ENCODE measurements at places on chromosomes 4 and X.

DNA sequence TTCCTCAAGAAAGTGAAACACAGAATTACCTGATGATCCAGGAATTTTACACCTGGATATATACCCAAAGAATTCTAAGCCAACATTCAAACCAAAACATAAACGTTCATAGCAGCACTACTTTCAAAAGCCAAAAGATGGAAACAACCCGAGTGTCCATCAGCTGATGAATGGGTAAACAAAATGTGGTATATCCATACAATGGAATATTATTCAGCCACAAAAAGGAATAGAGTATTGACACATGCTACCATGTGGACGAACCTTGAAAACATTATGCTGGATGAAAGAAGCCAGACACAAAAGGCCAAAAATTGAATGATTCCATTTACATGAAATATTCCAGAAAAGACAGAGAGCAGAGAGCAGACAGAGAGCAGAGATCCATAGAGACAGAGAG, 52.0 kb downstream of the IRF2 start:
- DNase-seq = no peak

- DNase-seq = no peak
These were observed 183.6 kb upstream of the ARSJ start for GRCh38 chr4:114163051-114163450.

DNA sequence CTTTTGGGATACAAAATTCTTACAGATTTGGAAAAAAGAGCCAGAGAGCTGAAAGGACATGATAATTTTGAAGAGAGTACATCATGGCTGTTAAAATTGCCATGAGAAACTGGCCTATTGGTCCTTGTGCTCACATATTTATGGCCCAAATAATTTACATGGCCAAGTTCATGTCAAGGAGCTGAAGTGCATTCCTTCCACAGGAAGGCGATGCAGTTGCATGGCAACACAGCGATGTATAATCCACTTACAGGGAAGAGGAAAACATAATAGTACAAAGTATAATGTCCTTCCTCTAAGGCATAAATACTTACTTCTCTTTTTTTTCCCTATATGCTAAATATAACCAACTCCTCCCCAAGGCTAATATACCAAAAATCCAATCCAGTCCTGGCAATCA, 914.5 kb upstream of the AGA start:
- no peak for DNase-seq

DNA sequence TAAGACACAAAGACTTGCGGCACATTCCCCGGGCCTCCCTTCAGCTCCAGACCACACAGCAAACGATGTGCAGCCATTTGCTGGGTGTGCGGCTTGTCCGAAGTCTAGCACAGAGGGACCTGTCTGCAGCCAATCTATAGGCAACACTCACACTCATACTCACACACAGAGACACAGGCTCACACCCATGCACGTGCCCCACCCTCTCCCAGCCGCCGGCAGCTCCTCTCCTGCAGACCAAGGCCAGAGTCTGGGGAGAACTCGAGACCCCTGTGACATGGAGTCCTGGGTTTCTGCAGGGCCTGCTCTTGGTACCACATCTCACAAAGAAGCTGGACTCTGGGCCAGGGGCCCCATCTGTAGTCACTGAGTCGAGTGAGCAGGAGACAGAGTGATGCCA, 245.4 kb upstream of the PSAPL1 start:
- no peak for DNase-seq

DNA sequence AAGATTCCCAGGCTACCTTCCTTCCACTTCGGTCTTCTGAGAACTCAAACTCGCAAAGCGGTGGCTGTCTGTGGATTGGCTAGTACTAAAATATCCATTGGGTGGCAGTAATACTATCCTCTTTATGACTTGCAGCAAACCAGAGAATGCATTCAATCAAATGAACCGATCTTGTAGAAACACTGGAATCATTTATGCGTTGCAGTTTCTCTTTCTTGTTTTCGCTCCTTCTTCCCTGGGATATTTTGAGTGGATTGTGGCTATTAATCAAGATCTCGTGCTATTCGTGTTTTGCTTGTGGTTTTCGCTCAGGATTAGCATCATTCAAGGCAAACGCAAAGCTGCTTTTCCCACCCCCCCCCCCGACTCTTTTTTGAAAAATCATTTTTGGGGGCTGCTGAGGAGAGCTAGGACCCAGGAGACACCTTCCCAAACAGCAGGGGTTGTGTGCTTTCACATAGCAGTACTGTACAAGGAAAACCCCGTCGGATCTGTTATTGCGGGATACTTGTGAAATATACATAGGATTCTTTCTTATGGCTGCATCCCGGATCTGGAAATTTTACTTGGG, at the start of gene IL1RAPL1:
IL1RAPL1 (plus strand) TSS at position 466 of the 571 bp plus-strand sequence.
- no peak for DNase-seq

GRCh38 chrX:69277369-69277990, 112.2 kb upstream of the PJA1 start:
- DNase-seq = no peak

- DNase-seq = no peak
These were observed 94.9 kb downstream of the MGST2 start for GRCh38 chr4:139760567-139760966.

- no peak for DNase-seq
These were observed 12.5 kb upstream of the ART3 start for GRCh38 chr4:76061982-76062381.

DNA sequence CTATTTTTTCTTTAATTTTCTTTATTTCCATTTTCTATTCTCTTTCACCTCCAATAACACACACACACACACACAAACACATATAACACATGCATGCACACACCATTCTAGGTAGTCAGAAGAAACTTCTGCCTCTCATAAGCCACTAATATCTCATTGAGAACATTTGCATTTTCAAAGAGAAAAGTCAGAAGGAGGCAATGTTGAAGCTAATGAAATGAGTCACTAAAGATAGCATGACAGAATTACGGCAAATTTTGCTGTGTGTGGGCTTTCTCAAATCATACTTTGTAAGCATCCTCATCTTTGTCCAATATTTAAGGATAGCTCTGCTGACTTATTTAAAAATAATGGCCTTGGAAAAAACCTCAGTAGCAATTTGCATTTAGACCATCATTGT, 291.3 kb downstream of the GUCY2F start:
- DNase-seq = no peak

- no peak for DNase-seq
These were observed 55.3 kb downstream of the TMEM131L start for GRCh38 chr4:153521478-153521877.

DNA sequence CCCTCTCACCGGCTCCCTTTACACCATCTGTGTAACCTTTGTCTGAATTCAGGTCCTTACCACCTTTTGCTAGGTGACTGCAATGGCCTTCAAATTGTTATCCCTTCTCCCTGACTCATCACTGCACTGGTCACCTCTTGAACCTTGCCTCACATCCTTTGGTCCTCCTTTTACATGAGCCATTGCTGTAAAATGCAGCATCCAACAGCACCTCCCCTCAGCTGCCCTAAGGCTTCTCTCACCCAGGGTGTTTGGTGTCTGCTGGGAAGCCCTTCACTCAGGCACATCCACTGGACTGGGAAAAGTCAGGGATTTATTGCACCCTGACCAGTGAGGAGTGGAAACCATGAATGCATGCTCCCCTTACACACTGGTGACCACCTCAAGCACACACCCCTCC, 192.5 kb upstream of the GATB start:
- no peak for DNase-seq

- no peak for DNase-seq
These were observed 176.6 kb downstream of the NR3C2 start for GRCh38 chr4:148265627-148266026.

GRCh38 chr4:165563851-165564250, 185.0 kb downstream of the CPE start:
- no peak for DNase-seq

- no peak for DNase-seq
These were observed 311.6 kb downstream of the PDGFC start for GRCh38 chr4:156659983-156660382.

- DNase-seq = no peak
These were observed 10.6 kb upstream of the PUDP start for GRCh38 chrX:7158468-7158990.

DNA sequence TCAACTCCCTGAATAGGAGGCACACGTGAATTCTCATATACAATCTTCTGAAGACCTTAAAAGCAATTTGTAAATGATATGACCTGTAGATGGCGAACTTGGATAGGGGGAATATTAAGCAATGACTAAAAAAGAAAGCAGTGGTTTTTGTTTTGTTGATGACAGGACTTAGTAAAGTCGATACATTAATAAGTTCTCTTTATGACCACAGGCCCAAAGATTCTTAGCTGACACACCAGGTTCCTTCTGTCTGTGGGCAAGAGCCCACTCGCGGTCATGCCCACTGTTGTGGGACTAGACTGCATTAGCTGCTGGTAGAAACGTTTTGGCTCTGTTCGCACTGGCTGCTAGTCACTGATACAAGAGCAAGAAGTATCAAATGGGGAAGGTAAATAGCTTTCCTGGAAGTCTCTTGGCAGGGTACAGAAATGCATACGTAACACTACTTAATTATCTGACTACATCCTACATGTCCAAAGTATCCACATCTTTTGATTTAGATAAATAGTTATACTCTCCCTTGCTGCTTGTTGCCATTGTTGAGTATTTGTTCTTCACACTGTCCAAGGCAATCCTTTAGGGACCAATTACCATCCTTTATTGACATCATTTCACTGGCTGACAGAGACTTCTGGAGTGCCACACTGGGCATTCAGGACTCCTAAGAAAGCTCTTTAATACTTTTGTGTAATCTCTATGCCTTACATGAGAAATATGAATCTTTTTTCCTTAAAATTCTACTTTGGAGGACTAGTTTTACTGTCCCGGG, 31.0 kb downstream of the ALPK1 start:
- DNase-seq = no peak

DNA sequence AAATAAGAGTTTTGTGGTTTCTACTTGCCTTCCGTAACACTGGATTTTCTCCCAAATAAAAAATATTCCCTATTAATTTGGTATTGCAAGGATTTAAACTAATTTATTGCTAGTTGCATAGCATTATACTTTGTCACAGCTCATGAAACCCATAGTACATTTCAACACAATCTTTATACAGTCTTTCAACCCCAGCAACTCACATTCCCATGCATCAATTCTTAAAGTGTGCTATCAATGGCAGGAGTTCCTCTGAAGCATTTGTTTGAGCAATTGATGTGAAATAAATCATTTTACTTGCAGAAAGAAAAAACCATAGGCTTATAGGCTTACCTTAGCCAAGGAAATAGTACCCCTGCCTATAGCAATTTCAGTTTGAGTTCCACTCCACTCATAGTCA, 251.9 kb downstream of the PAPSS1 start:
- no peak for DNase-seq

- DNase-seq = peak; percentile 31
These were observed at the start of gene COL25A1 for GRCh38 chr4:109302361-109303139. Gene COL25A1, minus strand, starts transcription at chr4:109302658.

- no peak for DNase-seq
These were observed 113.5 kb downstream of the PRKX start for GRCh38 chrX:3599802-3600430.

DNA sequence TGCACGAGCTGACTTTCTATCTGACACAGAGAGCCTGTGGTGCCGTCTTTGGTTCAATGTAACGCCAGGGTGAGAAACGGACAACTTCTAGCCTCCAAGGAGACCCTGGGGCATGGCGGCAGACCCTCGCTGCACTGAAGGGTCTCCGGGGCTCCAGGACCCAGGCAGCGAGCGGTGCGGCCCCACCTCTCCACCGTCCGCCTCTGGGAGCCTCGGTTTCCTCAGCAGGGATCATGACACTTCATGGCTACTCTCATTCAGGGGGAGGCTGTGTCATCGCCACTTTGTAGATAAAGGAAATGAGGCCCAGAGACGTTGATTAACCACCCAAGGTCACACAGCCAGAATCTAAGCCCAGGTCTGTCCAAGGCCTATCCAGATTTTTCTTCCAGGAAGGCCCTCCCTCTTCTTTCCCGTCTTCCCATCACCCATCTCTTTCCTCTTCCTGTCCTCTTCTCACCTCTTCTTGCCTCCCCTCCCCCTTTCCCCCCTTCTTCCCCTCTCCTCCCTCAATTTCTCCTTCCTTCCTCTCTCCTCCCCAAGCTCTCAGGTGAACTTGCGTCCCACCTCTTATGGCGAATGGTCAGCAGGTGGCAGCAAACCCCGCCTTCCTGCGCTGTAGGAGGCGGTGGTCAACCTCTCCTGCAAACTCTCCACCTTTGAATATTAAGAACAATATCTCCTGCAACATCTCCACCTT, 69.3 kb upstream of the HMX1 start:
- no peak for DNase-seq

GRCh38 chr4:122514671-122515070, 58.1 kb upstream of the IL2 start:
- DNase-seq = no peak

GRCh38 chr4:122806981-122807679, 19.5 kb upstream of the FGF2 start:
- no peak for DNase-seq

DNA sequence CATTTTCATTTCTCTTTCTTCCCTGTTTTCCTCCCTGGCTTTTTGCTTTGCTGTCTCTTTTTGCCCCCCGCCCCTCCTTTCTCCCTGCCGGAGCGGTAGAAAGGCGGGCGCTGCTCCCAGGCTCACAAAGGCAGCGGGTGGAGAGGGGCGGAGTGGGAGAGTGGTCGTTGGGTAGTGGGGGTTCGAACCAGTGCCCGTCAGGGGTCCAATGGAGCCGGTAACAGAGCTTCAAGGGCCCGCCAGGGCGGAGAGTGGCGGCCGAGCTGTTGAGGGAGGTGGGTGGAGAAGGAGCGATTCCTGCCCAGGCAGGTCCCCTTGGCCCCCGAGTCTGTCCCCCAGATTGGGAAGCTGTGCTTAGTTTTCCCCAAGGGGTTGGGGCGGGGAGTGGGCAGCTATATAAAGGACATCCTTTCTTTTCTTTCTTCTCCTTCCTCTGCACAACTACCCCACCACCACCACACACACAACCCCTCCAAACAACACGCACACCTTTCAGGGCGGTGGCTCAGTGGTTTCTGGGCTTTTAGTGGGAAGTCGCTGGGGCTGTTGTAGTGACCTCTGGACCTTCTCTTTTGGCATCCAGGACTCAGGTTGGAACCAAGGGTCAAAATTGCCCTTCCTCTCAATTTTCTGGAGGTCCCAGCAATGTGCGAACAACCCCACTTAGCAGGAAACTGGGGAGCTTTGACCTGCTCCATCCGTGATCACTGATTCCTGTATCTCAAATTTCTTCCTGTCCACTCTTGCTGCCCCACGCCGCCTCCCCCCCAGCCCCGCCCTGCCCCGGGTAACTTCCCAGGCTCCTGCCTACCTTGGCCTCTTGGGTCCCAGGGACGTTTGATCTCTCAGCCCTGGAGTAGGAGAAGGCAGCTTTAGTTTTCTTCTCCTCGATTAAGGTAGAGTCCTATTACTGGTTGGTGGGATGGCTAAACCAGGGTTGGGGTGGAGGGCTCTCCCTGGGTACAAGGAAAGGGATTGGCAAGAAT, 1.9 kb downstream of the EFNB1 start:
- DNase-seq = no peak

Measured in CD8-positive, alpha-beta T cell (primary cell).